Activated CD4-positive, alpha-beta T cell treated with anti-CD3 and anti-CD28 coated beads for 4 hours (primary cell): ENCODE measurements at places on chromosomes 1 and 21.

DNA sequence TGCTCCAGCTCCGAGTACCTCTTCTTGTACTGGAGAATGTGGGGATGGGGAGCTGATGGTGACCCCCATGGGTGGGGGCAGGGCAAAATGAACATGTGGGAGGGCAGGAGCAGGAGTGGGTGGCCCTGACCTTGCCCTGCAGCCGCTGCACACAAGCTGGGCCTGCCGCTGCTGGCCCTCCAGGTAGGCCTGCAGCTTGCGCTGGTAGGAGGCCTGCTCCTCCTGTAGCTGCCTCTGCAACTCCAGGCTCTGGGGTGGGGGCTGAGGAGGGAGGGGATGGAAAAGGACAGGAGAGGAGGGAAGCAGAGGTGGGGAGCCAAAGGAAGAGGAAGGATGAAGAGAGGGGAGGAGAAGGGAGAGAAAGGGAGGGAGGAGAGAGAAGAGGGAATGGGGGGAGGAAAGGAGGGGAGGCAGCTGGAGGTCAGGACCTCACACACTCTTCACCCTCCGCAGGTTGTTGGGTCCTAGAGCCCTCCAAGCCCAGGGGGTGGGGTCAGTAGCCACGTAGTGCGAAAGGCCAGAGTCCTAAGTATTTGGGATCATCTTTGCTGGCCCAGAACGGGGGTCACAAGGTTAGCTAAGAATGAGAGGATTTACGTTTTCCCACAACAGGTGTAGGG, 22.9 kb downstream of the RNU1-1 start:
- DNase-seq, result no peak

DNA sequence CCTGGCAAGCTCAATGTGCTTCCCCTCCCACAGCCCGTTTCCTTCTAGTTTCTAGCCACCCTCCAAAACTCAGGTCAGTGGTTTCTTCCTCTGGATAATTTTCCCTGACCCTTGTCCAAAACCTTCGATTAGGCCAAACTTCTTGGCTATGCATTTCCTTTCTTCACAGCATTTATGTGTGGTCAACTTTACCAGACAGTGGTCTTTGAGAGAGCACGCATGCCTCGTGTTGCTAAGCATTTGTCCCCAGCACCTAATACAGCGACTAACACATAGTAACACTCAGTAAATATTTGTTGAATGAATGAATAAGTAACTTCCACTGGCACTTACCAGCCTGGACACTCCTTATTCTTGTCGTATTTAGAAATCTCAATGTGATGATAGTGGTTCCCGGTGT, 610.7 kb downstream of the PLPP3 start:
- no peak for DNase-seq

DNA sequence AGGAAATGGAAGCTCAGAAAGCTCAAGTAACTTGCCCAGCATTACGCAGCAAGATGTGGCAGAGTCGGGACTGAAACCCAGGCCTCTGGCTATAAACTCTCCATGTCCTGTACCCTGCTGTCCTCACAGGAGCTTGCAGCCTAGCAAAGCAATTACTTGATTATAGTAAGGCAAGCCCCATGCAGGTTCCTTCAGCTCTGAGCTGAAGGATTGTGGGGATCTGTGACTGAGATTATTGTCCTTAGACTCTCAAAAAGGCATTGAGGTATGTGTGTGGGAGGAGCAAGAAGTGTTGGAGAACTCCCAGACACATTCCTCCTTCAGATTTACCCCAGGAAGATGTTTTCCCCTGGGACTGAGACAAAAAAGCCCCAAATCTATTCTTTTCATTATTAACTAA, 124.0 kb upstream of the SPATA6 start:
- no peak for DNase-seq

GRCh38 chr1:54833121-54833520, 32.0 kb upstream of the TTC22 start:
- no peak for DNase-seq

DNA sequence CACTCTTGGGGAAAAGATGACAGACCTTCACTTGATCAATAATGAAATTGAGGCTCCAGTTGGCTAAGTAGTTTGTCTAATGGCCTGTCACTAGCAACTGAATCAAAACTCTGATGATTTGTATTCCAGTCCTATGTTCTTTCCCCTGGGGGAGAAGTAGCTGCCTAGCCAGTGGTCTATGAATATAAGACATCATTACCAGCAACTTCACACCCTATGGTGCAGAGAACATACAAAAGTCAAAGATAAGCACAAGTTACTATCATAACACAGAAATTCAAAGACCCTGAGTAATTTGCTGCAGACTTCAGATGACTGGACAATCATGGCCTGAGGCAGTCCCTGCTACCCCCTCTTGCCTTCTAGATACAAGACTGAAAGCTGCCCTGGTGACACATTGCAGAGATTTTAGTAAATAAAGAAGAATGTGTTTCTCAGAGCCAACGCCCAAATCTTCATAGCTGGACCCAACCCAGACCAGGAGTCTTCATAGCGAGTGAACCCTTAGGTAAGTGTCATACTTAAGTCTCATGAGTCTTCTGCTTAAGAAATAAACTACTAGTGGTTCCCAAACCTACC, 993 bp downstream of the PDZK1 start:
- DNase-seq, result no peak

- no peak for DNase-seq
Observed at GRCh38 chr1:233477359-233477758, 136.5 kb upstream of the KCNK1 start.

GRCh38 chr1:97385536-97386277, 535.1 kb downstream of the DPYD start:
- DNase-seq, result no peak

DNA sequence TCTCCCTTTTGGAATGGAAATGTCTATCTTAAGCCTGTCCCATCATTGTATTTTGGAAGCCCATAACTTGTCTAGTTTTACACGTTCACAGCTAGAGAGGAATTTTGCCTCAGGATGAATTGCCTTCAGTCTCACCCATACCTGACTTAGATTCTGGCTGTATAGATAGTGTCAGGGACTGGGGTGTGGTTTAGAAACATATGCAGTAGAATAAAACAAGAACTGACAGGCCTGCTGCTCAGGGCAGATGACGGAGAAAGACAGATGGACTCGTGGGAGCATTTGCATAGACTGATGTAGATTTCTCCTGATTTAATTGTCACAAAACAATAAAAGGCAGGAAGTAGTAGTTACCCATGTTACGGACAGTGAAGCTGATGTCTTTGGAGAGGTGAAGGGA, 166.7 kb downstream of the UCK2 start:
- no peak for DNase-seq
